ENCODE measurements at places on chromosomes 5 and 9.

DNA sequence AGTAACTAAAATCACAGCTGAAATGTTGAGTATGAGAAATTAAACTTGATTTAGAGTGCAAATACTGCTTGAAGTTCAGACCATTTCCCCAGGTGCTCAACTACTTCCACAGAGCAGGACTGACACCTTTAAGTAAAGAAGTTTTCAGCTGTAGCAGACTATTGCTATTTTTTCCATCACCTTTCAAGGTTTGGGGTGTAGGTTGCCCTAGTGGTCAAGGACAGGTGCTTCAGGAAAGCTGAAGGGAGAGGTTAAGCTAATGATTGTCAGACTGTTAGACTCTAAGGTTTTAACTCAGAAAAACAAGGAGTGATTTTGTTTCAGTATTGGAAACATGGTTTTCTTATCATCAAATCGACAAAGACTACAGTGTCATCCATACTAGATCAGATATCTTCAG, 162.1 kb downstream of the CCDC192 start:
- no peak for DNase-seq

GRCh38 chr5:36593867-36594266, 12.5 kb upstream of the SLC1A3 start:
- DNase-seq = no peak

GRCh38 chr5:6389946-6390530, 11.7 kb upstream of the MED10 start:
- no peak for DNase-seq

- peak; percentile 43 for DNase-seq
Observed at GRCh38 chr9:128078504-128079434, 10.7 kb downstream of the SLC25A25 start.

GRCh38 chr5:72387985-72388384, 67.8 kb downstream of the PTCD2 start:
- DNase-seq = no peak

Measured in Right ventricle myocardium inferior (tissue), 1 donor.